NCI-H524 (cell line): ENCODE measurements at places on chromosomes 12 and 14.

- no peak for DNase-seq
Observed at GRCh38 chr12:59977779-59978178, 381.9 kb downstream of the SLC16A7 start.

- no peak for DNase-seq
Observed at GRCh38 chr12:118064608-118065007, 3.6 kb upstream of the WSB2 start.

DNA sequence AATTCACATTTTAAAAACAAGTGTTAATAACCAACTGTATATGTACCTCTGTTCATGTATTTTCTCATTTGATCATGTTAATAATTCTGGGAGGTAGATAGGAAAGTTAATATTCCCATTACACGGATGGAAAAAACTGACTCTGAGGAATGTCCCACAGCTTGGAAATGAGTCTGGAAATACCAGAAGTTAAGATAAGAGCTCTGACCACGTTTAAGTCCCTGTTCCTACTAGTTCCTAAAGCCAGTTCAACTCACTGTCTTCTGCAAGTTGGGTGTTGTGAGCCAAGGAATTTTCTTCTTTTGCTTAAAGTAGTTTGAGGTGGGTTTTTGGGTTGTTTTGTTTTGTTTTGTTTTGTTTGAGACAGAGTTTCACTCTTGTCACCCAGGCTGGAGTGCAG lies 104.5 kb downstream of the TMEM30B start:
- DNase-seq = no peak

GRCh38 chr14:95577067-95577800 lies 42.4 kb downstream of the GLRX5 start:
- DNase-seq = no peak
